ENCODE measurements at places on chromosomes 16 and 17.

GRCh38 chr17:81884968-81885367, 6.4 kb downstream of the ALYREF start:
- DNase-seq: no peak

DNA sequence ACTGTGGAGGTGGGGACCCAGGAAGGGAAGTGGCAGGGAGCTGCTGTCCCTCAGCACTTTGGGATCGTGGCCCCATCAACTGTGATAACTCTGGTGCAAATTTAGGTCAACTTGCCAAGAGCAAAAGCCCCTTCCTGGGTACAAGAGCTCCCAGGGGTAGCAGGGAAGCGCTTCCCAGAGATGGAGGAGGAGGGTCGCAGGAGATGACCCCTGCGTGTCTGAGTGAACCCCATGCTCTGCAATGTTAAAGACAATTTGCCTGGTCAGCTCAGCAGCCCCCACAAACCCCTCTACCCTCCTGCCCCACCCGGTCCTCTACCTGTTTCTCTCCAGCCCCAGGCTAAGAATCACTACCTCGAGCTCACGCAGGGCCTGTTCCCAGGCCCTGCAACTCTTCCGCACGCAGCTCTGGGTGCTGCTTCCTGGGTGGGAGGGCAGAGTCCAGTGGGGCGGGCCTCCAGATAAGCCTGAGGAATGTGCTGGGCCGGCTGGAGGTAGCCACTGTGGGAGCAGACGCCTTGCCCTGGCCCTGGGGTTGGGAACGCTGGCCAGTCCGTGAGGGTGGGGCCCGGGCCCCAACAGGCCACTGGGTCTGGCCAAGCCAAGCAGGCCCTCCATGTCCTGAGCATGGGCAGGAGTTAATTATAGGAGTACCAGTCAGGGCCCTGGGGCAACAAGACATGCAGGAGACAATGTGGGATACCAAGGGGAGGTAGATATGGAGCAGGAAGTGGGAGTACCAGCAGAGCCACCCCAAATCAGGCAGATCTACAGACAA, 6.1 kb downstream of the DOK4 start:
- DNase-seq: no peak

GRCh38 chr16:83470416-83470815, 337.4 kb upstream of the HSBP1 start:
- no peak for DNase-seq

- no peak for DNase-seq
Measured at GRCh38 chr16:47477679-47478078, 16.5 kb downstream of the PHKB start.

GRCh38 chr17:66983414-66984021, 19.0 kb downstream of the CACNG4 start:
- no peak for DNase-seq

- DNase-seq: no peak
Measured at GRCh38 chr17:3002538-3003295, 60.7 kb downstream of the OR1D5 start.

DNA sequence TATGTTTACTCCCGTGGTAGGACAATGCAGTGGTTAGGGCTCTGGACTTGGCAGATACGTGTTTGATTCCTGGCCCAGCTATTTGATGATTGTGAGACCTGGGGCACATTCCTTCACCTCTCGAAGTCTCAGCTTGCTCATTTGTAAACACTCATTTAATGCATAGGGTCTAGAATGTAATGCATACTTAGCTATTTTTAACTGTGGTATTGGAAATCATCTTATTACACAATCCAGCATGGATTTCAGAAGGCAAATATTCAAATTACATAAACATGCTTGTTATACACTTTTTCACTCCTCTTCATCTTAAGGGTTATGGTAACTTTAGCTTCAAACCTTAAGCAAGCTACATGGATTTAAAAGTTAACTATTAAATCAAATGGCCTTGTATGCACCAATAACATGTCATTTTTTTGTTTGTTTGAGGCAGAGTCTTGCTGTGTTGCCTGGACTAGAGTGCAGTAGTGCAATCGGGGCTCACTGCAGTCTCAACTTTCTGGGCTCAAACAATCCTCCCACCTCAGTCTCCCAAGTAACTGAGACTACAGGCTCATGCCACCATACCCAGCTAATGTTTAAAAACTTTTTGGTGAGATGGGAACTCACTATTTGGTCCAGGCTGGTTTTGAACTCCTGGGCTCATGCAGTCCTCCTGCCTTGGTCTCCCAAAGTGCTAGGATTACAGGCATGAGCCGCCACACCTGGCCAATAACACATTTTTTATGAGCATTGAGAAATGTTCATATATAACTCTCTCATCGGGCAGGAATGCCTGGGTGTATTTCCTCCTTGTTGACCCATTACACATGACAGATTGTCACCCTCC, 52.5 kb downstream of the VAT1L start:
- no peak for DNase-seq

- DNase-seq: peak; percentile 47
Measured at GRCh38 chr17:2093349-2093748, 38.4 kb downstream of the HIC1 start.

DNA sequence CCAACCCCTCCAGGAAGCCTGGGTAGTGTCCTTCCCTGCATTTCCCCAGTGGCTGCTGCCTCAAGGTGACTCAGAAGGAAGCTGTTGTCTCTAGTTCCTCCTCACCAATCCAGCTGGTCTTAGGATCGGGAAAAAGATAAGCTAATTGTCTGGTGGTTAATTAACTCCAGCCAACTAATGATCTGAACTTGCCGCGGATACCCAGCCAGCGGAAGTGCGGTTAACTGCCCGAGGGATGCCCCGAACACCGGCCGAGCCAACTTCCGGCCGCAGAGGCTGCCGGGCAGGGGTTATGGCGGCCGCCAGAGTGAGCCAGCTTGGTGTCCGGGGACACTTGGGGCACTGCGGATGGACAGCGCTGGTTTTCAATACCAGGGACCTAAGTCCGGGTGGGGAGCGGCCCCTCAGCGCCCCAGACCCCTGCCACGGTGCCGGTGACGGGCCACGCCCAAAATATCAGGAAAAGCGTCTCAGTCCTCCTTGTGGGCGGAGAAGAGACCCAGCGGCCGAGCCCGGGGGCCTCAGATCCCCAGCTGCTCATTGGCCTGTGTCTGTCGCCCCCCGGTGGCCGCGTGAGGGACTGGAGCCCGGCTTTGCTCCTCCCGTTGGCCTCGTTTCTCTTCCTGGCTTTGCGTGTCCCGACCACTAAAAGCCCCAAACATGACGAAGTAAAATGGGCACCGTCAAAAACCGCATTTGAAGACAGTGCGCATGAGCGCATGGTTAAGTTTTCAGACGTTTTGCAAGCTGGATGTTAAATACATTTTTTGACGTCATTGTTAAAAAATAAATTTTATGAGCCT, 10.2 kb upstream of the PRSS22 start:
- DNase-seq: peak; percentile 75

GRCh38 chr16:54688339-54688738, 242.3 kb upstream of the IRX5 start:
- no peak for DNase-seq

DNA sequence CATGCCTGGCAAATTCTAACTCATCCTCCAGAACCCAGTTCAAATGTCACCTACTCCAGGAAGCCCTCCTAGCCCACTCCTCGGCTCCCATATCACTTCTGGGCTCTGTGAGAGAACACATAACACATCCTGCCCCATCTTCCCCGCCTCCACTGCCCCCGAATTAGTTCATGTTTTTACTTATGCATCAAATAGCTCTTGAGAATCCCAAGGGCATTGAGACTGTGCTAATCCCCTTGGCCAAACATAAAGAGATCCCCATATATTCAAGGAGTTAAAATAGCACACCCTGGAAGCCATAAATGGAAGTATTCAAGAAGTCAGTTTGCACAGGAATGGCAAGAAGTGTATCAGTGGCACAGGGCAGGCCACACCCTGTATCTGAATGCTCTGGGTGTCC, 2.0 kb upstream of the CREBBP start:
- no peak for DNase-seq

- peak; percentile 63 for DNase-seq
Measured at GRCh38 chr16:12067714-12068401, 91.3 kb downstream of the SNX29 start.

GRCh38 chr17:4594931-4595684, 10.8 kb downstream of the SMTNL2 start:
- no peak for DNase-seq

DNA sequence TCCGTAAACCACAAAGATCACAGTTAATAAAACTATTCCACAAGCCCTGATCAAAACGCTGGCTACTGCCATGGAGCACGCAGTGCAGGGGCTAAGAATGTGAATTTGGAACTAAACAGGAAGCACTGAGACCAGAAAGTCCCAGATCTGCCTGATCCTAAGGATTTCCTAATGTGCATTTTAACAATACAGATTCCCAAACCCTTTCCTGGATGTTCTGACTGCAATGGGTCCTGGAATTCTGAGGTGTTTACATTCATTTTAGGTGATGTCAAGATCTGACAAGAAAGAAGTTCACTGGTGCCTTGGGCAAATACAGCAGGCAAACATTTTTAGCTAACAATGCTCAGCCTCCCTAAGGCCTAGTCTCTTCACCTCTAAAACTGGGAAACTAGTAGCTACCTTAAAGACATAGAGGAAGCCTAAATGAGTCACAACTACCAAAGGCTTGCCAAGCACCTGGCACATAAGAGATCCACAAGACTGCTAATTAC, 10.3 kb downstream of the NSMCE1 start:
- no peak for DNase-seq

DNA sequence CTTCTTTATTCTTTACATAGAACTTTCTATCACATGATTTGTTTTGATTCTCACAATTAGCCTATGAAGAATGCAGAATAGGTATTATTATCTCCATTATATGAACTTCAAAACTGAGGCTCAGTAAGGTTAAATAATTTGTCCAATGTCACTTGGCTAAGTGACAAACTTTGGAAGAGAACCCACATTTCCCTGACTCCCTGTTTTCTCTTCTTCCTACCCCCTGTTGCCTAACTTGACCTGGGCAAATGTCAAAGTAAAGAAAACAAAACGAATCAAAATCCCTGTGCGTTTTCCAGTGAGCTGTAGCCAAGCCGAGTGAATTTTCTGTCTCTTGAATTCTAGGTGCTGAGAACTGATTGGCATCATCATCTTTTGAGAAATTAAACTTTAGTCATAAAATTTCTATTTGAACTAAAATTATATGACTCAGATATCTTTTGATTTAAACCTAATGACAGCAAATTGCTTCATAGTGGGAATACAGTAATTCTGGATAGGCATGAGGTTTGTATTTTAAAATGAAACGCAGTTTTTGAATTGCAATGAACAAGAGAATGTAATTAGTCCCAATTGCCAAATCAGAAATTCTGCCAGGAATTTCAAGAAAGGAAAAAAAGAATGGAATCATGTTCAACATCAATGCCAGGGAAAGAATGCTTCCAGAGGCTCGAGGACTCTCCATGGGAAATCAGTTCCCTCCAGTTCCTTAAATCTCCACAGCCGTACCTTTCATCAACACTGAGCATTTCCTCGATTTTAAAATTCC, 4.6 kb upstream of the NACA2 start:
- DNase-seq: no peak

GRCh38 chr17:50866950-50867362, 802 bp upstream of the TOB1 start:
- DNase-seq: peak; percentile 71

GRCh38 chr16:22330326-22330725, 33.1 kb downstream of the POLR3E start:
- no peak for DNase-seq

DNA sequence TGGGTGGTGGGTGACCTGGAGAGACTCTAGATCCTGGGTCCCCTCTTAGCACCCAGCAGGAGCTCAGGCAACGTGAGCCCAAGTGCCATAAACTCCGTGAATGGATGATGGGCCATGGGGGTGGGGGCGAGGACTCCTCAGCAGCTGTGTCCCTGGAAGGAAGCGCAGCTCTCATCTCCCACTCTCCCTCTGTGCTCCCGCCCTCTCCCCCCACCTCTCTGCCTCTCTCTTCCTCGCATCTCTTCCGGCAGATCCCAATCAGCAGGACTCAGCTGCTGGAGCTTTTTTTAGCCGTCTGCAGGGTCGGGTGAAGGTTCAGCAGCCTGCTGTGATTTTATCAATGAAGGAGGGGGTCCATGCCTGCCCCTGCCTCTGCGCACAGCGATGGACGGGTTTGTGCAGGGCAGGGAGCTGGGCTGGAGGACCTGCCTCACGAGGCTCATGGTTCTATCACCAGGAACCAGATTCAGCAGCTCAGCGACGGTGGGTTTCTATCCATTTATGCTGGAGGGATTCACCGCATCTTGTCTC, 8.3 kb downstream of the CCR7 start:
- DNase-seq: no peak

DNA sequence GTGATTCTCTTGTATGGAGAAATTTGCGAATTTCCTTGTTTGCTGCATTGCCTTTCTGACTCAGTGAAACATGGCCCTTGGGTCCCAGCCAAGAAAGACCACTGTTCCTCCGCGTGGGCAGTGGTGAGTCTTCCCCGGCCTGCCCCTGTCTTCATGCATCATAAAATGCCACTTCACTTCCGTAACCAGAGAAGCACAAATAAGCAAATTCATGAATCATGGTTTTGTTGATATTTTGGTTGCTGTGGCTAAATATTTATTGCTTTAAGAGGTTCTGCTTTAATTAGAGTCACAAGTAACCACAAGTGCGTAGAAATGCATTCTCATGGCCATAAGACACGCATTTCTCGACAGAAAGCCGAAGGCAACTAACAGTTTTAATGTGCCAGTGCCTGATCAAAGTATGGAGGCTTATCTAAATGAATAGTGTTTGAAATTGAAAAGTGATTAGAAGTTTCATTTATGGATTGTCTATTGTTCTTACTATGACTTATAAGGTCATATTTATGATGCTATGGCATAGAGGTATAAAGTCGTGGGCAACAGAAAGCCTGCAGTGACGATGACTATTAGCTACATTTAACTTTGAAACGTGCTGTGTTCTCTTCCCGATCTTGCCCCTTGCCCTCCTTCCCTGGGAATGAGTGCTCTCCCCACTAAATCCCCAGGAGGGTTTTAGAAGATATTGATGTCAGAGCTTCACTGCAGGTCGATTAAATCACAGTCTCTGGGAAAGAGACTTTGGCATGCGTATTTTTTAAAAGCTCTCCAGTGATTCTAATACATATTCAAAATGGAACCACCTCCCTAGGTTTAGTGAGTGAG, 76.0 kb downstream of the WIPI1 start:
- DNase-seq: peak; percentile 60

DNA sequence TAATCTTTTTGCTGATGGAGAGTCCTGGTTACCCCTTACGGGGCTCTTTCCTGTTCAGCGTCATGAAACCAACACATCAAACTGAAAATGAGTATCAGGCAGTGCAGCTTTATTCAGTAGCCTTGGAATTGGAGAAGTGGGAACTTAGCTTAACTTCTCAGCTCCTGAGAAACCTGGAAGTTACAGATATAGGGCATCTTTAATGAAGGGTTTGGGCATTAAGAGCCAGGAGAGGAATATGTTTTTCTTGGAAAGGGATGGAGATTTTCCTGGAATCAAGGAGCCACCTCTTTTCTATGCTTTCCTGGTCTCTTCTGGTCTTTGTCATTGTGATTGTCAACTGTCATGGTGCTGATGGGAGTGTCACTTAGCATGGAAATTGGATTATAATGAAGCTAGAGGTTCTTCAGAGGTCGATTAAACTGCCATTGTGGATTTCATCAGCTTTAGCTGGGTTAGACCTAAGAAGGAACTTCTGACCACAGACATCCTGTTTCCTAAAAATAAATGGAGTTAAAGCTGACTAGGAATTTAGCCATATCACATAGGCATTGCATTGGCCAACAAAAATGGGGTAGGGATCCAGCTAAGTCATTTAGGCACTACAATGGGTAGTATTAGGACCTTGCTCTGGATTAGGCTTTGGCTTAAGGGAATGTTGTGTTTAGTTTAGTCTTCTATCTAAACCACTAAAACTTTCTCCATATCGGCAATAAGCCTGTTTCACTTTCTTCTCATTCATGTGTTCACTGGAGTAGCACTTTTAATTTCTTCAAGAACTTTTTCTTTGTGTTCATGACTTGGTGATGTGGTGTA, 186.4 kb downstream of the BCAS3 start:
- no peak for DNase-seq

GRCh38 chr17:16304830-16305229, 48.4 kb downstream of the CENPV start:
- no peak for DNase-seq

Measured in NCI-H2029 (cell line).